ENCODE measurements at places on chromosomes 3 and 15. TPM values are rescaled to one million over a fixed set of nuclear protein-coding genes. Genes with fewer than 3 reads are reported as not detected.

The STRA6 gene
- total RNA-seq: 0.17 TPM

The DUSP7 gene
- 15.5 TPM for total RNA-seq

The ADAMTSL3 gene
- total RNA-seq: 1.0 TPM

The ATXN7 gene
- total RNA-seq: 5.4 TPM

The PRR20G gene
- not detected for total RNA-seq

The FBXW12 gene
- not detected for total RNA-seq

The CHRM5 gene
- total RNA-seq: not detected

The SLC28A2 gene
- not detected for total RNA-seq
